Activated CD4-positive, alpha-beta T cell treated with anti-CD3 and anti-CD28 coated beads for 48 hours (primary cell): ENCODE measurements at places on chromosomes 2 and 18.

GRCh38 chr2:196275646-196276352 is 104.4 kb upstream of the STK17B start:
- no peak for DNase-seq

DNA sequence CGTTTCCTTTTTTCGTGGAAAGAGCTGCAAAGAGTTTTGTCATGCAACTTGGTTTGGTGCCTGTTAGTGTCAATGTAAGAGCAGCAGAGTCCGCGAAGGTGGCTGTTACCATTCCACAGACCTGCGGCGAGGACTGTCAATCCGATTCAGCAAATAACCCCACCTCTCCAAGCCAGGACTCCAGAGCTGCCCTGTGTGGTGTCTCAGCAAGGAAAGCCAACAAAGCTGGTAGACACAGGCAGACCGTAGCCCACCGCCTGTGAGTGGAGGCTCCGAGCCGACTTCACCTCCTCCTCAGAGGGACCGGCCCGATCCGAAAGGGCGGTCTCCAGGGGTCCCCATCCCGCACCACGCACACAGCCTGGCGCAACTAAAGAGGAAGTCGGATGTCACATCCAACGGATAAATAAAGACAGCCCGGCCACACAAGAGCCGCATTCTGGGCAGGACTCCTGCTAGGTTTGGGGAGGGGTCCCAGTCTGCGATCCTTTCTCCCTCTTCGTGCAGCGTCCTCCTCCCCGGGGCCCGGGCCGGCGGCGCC is 819 bp downstream of the ANKRD44 start:
- peak; percentile 54 for DNase-seq

- no peak for DNase-seq
Measured at GRCh38 chr2:128786316-128786715, 467.6 kb upstream of the HS6ST1 start.

DNA sequence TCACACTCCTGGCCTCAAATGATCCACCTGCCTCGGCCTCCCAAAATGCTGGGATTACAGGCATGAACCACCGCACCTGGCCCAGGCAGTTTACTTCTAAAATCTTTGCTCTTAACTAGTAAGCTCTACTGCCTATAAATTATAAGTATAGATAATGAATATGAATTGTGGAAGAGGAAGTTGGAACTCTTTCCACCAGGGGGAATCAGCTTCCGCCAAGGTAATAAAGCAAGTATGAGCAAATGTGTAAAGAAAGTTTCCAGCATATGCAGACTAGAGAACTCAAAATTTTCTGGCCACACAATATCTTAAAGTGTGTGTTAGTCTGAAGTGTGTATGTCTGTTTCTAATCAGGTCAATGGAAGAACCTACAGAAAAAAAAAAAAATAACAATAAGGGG is 68.1 kb downstream of the RMDN2 start:
- no peak for DNase-seq

- DNase-seq: no peak
Measured at GRCh38 chr2:223027442-223027841, 24.5 kb upstream of the KCNE4 start.
